ENCODE measurements at places on chromosomes 6 and 20. TPM values are rescaled to one million over a fixed set of nuclear protein-coding genes. Genes with fewer than 3 reads are reported as not detected.
A peak's percentile ranks its signal among the peaks of the same experiment; 100 is the strongest.

The IP6K3 gene
- total RNA-seq = not detected

- no peak for DNase-seq
These were observed 166.3 kb downstream of the PHACTR1 start for GRCh38 chr6:12882761-12883290.

GRCh38 chr6:107217248-107217647, 101.9 kb upstream of the BEND3 start:
- DNase-seq = no peak

DNA sequence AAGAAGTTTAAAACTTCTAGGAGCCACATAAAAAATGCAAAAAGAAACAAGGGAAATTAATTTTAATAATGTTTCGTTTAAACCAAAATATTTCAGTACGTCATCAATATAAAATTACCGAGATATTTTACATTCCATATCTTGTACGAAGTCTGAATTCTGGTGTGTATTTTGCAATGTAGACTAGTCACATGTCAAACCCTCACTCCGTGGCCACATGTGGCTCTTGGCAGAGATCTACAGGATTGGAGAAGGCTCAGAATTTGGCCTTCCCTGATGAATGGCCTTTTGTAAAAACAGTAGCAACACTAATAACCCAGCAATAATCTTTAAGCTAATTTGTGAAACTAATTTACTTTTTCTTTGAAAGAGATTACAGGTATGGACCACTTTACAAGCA, 217.1 kb downstream of the PRL start:
- no peak for DNase-seq

GRCh38 chr6:79450984-79451383, 86.2 kb downstream of the LCA5 start:
- DNase-seq = no peak

The GDAP1L1 gene
- total RNA-seq = not detected

DNA sequence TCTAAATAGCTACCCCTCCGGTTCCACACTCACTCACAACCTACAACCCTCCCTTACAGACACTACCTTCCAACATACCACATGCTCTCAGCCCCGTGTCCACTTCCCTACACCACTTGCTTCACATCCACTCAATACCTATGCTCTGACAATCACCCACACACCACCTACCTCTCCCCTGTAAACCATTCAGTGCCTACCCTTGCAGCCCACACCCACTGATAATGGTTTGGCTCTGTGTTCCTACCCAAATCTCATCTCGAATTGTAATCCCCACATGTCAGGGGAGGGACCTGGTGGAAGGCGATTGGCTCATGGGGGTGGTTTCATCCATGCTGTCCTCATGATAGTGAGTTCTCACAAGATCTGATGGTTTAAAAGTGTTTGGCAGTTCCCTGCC, 9.8 kb upstream of the ZNF343 start:
- DNase-seq = no peak

DNA sequence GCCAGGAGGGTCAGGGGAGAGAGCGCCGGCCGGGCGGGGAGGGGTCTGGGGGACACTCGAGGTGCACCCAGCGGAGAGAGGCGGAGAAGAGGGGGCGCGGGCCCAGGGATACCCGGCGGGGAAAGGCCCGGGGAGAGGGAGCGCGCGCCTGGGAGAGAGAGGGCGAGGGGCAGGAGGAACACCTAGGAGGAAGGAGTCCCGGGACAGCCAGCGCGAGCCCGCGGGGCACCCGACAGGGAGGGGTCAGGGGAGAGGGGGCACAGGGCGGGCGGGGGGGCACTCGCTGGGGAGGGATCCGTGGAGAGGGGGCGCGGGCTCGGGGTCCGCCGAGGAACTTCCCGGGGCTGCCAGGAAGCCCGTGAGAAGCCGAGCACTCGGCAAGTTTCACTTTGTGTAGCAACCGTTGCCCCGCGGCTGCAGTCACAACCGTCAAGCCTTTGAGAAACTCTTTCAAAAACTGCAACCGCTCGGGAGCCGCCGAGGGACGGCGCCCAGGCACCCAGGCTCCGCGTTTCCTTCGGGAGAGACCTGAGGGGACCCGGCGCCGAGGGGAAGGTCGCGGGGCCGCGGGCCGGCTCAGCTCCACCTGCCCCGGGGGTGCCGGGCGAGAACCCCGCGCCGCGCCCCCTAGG, 471 bp downstream of the EZR start:
- peak; percentile 78 for DNase-seq

DNA sequence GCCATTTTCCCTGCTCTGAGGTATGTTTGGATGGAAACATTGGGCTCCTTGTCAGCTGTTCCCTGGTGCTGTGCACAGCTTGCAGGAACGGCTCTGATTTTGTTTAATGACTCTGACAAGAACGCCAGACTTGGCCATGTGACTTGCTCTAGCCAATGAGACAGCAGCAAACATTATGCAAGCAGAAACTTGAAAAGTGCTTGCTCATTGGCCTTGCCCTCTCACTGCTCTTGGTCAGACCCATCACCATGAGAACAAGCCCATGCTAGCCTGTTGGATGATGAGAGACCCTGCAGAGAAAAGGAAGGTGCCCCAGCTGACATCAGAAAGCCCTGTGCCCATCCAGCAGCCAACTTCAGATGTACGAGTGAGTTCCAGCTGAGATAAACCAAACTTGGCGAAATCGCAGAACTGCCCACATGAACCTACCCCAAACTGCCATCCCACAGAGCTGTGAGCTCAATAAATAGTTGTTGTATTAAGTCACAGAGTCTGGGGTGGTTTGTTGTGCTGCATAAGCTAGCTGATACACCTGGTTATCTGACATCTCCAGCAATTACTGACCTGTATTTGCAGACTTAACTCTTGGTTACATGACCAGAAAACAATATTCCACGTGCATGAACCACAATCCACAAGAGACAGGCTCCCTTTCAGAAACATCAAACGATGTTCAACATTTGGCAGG, 96.9 kb downstream of the JPH2 start:
- peak; percentile 49 for DNase-seq

DNA sequence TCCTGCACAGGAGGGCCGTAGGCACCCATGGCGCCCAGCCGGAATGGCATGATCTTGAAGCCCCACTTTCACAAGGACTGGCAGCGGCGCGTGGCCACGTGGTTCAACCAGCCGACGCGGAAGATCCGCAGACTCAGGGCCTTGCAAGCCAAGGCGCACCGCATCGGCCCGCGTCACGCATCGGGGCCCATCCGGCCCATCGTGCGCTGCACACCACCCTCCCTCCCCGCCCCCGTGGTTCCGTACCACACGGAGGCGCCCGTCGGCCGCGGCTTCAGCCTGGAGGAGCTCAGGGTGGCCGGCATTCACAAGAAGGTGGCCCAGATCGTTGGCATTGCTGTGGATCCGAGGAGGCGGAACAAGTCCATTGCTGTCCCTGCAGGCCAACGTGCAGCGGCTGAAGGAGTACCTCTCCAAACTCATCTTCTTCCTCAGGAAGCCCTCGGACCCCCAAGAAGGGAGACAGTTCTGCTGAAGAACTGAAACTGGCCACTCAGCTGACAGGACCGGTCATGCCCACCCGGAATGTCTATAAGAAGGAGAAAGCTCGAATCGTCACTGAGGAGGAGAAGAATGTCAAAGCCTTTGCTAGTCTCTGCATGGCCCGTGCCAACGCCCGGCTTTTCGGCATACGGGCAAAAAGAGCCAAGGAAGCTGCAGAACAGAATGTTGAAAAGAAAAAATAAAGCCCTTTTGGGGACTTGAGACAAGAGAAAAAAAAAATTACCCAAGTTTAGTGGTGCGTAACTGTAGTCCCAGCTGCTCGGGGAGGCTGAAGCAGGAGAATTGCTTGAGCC, 9.9 kb upstream of the NCOA5 start:
- no peak for DNase-seq

Data from MG63 (cell line).